ENCODE measurements at places on chromosomes 7 and 10.

GRCh38 chr10:96626795-96627194 lies 40.0 kb upstream of the TM9SF3 start:
- no peak for DNase-seq

DNA sequence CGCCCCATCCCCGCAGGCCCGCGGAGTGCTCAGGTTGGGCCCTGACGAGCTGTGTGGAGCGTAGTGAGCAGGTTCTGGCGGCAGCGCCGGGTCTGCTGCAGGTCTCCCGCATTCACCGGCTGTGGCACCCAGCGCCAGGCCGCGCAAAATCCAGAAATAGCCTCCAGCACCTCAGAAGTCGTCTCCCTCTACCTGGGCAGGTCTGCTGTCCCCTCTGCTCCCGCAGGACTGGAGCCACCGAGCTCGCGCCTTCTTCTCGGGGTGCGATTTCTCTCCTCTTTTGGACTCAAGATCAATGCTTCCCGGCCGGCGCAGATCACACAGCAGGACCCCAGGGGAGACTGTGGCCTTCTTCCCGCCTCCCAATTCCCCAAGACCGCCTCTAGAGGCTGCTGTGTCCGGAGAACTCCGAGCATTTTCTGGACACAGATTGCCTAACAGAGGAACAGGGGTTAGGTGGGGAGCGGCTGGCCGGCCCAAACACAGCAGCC lies 8.4 kb downstream of the TLX1 start:
- no peak for DNase-seq

DNA sequence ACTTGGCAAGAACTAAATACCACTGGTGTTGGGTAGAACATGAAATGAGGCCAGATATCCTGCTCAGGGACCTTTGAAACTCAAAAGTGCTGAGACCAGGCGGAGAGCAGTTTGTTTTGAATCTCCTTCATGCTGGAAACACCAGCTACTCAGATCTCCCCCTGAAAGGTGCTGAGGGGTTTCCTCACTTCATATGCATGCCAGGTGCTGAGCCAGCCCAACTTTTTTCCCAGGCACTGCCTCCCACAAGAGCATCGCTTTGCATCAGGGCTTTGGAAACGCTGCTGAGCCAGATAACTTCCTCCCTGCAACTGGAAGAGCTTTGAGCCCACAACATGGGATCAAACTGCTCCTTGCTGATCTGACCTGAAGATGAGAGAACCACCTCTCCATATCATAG lies 13.7 kb downstream of the NPTX2 start:
- no peak for DNase-seq

DNA sequence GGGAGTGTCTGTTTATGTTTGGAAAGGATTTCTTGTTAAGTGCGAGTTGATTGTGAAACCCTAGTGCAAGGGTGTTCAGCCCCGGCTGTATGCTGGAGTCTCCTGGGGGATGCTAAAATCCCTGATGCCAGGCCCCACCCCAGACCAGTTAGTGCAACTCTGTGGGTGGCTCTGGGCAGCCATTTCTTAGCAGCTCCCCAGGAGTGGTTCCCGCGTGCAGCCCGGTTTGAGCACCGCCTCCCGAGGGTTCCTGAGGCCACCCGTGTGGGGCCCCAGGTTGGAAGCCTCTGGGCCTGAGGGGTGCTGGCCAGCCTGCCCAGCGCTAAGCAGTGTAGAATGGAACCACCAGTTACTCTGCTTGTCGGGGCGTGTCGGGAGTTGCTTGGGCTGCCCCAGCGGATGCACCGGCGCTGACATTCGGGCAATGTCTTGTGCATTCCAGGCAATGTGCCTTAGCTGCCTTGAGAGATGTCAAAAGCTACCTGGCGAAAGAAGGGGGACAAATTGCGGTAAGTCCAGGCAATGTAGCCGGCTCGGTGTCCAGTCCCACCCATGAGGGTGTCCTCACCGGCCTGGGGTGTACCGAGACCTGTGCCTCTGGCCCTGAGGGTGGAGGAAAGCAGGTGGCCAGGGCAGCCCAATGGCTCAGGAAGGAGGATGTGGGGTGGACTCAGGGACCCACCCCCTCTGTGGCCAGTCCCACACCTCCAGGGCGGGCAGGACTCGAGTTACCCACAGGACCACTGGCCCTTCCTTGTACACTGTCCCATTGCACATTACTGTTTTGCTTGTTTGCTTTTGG lies 13.2 kb downstream of the PFKFB3 start:
- DNase-seq: no peak

- no peak for DNase-seq
These were observed 124.5 kb downstream of the TMEM168 start for GRCh38 chr7:112665709-112666108.

GRCh38 chr7:144534196-144534595 lies 130.7 kb upstream of the NOBOX start:
- no peak for DNase-seq

All from Right ventricle myocardium superior (tissue), 1 donor.